ENCODE measurements at places on chromosomes 6 and 20.

DNA sequence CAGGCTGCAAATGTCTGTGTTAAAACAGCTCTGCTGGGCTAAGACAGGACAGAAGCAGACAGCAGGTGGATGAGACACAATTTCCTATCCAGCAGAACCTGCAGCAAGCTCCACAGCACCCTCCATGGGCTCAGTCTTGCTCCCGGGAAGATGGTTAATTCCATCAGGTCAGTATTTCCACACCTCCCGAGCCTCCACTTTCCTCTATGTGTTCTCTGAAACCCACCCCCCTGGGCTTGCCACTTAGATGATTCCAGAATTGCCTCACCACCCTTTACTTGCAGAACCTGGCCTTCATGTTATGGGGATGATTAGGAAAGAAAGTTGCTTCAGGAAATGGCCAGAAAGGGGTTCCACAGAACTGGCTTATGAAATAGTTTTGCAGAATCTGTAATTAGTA lies 43.8 kb downstream of the ERMARD start:
- DNase-seq, result no peak

- no peak for DNase-seq
These were observed 278.3 kb upstream of the SGK1 start for GRCh38 chr6:134596191-134596590.

DNA sequence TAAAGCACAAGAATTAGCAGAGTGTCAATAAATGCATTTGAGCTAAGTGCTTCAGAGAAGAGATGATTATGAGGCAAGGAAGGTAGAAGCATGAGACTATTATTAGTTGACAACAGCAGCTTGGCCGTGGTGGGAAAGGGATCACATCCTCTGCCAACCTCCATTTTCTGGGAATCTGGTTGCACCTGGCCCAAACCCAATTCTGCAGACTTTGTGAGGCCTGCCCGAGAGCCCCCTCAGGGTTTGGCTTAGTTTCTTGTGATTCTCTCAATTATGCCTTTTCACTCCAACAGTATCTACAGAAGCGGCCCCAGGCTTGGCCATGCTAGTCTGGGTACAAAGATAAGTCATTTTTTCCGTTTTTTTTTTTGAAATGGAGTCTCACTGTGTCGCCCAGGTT lies 111.0 kb upstream of the B3GAT2 start:
- DNase-seq, result no peak

- no peak for DNase-seq
These were observed 121.0 kb upstream of the SULF2 start for GRCh38 chr20:47906348-47906660.

DNA sequence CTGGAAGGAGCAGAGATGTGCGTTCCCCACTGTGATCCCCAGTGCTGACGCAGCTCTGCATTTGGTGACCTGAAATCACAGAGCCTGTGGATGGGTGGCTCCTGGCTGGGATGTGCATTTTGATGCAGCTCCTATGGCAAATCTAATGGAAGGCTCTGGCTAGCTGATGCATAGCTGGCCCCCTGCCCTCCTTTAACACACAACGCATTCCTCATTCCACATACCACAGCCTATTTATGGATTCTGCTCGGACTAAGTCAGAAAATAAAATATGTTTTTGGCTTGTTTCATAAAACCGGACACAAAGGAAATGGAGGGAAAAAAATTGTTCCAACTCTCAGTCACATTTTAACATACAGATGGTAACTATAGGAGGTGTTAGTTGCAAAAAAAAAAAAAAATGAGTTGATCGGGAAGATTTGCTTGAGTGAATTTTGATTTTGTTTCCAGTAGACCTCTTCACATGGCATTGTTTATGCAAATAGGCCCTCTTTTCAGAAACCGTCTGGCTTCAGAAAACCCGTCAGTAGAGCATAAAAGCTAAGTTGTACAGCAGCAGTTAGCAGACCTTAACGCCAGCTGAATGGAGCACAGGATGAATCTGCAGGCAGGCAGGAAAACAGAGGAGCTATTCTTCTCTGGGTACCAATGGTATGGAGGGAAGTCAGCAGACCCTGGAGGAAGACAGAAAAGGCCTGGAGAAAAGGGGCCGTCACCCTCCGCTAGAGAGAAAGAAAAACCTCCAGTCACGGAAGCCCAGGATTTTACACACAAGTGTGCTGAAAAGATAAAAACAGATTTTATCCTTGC lies 215.4 kb downstream of the HDGFL1 start:
- peak; percentile 27 for DNase-seq

DNA sequence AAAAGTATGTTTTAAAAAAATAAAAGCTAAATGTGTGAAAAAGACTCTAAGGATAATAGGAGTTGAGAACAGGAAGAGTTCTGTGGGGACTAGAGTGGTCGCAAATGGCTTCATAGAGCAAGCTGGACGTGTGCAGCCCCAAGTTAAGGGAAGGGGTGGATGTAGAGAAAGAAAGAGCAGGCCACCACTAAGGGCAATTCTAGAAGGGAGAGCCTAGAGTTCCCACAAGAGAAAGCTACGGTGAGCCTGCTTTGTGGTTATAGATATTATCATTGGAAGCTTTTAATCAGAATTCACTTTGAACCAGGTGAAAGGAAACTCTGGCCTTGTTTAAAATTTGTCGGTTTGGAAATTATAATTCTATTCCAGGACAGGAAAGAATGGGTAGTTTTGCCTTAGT lies 101.6 kb downstream of the HIVEP2 start:
- no peak for DNase-seq

- DNase-seq, result peak; percentile 81
These were observed 60.4 kb upstream of the QKI start for GRCh38 chr6:163354085-163354484.

DNA sequence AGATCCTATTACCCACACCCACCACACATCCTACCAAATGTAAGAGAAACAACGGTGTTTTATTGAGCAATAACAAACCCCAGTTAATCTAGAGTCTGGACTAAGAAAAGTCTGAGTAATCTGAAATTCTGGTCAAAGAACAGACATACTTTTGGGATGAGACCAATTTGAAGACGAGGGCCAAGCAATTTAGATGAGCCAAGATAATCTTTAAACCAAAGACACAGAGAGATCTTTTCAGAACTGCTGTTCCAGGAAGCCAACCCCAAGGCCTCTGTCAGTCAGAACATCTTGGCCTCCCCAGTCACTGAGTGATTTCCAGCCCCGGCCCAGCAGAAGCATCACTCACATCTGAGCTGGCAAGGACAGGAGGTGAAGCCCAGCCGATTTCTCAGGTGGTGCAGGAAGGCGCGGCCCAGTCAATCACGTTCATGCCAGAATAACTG lies 118.5 kb upstream of the SYNDIG1 start:
- DNase-seq, result no peak

- no peak for DNase-seq
These were observed 74.8 kb upstream of the BMP2 start for GRCh38 chr20:6692566-6693173.

Data from iris pigment epithelial cell (primary cell).